LoVo (cell line): ENCODE measurements at places on chromosomes 1 and 21.

DNA sequence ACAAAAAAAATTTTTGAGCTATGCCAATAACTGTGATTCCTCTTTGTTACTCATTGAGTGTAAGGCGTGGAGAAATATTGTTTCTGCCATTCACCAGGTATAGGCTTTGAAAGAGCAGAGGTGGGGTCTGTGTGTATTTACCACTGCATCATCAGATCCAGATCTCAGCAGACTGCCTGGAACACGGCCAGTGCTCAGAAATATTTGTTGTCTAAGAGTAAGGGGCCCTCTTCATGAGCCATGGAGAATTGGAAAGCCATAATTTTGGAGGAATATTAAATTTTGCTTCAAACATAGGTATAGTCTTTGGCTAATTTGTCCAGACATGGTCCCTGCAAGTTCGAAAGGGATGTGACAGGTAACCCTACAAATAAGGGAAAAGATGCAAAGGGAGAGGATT is 231.3 kb upstream of the IRF2BP2 start:
- no peak for DNase-seq

DNA sequence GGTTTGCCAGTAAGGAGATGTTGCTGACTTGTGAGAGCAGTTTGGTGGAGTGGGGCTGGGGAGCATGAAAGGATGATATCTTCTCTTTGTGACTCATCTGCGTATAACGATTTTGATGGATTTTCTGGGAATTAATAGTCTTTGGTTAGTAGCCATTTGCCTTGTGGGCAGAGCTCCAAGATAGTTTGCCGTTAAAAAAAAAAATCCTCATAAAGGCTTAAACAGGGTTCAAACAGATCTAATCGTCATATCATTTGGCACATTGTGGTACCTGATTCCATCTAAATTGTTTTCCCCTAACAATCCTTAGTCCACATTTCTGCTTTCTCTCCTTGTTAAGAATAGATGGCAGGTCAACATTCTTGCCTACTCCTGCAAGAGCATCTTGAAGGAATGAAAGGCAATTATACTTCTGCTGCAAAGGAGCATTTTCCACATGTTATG is 168.0 kb downstream of the PPP1R12B start:
- no peak for DNase-seq

- DNase-seq = no peak
Measured at GRCh38 chr1:226589008-226589733, 40.6 kb downstream of the STUM start.

DNA sequence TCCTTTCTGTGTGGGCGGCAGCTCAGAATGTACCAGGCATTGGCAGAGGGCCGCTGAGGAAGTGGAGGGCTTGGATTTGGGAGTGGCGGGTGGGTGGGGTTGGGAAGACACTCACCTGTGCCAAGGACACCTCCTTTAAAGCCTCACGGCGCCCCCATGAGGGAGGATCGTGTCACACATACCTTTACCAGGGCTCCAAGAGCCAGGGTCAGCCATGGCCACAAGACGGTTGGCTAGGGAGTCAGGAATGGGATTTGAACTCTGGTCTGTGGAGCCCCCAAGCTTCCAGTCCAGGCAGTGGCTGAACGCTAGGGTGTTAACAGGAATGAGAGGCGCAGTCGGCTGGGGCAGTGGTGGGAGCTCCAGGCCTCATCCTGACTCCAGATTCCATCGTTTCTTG is 4.6 kb downstream of the NBL1 start:
- DNase-seq = no peak

- peak; percentile 45 for DNase-seq
Measured at GRCh38 chr1:112358798-112359408, 37.1 kb upstream of the CTTNBP2NL start.

DNA sequence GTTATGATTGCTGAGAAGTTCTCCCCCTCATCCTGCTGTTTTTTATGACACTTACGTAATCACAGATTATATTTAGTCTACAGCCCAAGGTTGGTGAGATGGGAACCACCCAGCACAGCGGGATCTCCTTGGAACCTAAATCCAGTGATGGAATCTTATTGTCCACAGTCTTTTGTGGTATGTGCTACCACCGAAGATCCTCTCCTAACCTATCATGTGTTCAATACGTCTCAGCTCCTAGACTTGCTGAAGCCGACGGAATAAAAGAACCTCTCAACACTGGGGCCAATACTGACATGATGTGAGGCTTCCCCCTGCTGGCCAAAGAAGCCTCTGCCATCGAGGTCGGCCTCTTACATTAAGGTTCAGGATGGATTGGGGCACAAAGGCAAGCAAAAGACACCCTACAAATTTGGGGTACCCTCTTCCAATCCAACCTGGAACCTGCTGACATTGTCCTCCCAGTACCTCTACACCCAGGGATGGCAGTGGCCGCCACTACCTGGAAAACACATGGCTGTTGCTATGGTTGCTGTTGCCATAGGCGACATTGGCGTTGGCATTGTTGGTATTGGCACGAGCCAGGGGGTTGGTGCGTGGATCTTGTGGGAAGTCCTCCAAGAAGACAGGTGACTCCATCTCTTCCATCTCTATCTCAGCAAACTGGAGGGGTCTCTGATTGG is 19.4 kb upstream of the KIF21B start:
- peak; percentile 64 for DNase-seq

GRCh38 chr1:216210081-216210480 is 213.2 kb downstream of the USH2A start:
- DNase-seq = no peak

GRCh38 chr1:198929961-198930599 is 291.2 kb downstream of the PTPRC start:
- peak; percentile 39 for DNase-seq

DNA sequence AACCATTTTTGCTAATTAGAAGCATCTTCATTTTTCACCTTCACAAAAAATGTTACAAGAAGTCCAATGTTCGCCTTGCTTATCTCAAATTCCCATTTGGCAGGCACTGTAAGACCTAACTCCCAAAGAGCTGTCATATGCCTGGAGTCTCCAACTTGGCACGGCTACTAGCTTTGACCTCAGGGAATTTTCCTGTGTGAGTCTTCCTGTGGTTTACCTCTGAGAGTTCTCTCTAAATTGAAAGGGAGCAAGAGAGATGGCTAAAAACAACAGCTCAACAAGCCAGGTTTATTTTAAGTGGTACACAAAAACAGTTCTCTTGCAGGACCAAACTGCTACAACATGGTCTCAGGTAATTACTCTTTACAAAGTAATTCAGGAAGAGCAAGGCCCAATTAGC is 756.0 kb upstream of the ADGRL2 start:
- DNase-seq = no peak

DNA sequence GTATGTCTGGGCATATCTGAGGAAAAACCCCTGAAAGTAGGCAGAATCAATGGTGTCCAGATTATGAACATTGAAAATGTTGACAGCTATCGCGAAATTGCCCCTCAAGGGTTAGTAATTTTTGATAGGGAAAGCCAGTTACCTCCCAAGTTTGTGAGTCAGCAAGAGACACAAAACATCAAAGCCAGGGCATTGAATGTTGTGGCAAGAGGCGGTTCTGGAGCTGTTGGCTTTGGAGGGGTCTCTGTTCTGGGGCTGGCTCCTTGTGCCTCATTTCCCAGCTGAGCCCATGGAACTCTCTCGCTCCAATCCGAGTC is 10.6 kb upstream of the S100A11 start:
- DNase-seq = no peak

GRCh38 chr1:224425279-224425884 is 9.2 kb downstream of the WDR26 start:
- no peak for DNase-seq

GRCh38 chr1:48803474-48803873 is 26.8 kb upstream of the BEND5 start:
- no peak for DNase-seq

- no peak for DNase-seq
Measured at GRCh38 chr1:179080866-179081686, 794 bp upstream of the TOR3A start.

DNA sequence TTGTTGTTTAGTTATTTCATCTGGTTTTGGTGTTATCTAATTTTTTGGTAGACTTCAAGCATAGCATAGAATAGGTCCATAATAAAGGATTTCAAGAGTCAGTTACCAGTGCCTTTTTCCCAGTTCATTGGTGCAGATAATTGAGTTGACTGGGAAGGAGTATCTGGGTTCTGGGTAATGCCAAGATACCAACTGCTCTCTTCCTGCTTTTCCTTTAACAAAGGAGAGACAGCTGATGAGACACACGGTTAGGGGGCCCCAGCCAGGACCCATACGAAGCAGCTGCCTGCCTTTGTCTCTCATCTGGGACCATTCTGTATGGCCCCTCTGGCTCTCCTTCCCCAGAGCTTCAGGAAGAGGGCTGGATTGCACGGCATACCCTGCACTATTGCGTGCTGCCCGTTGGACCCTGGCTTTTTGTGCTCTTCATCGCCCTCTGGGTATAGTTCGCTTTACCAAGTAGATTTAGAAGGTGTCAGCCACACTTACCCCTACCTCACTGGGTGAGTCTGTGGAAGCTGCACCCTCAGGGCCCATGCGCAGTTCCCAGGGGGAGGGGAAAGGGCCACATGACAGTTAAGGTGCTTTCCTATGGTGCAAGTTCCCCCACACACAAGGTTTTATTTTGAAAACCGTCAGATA is 7.0 kb downstream of the NAV1 start:
- DNase-seq = no peak

- DNase-seq = no peak
Measured at GRCh38 chr1:211320980-211321379, 5.7 kb upstream of the TRAF5 start.
